NCI-H146 (cell line): ENCODE measurements at places on chromosomes 12 and 14.

DNA sequence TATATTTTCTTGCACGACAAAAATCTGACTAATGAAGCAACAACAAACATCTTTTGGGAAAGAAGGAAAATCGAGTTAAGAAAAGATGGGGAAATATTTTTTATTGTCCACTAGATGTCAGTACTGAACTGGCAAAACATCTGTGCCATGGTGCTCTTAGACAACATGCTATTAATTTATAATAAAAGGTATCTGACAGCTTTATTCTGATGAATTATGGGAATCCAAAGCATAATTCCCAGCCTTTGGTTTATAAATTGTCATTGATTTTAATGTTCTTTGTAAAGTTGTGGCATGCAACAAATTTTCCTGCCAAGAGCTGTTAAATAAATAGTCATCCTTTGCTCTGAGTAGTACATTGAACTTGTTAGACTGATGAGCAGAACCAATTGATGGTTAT, 231.2 kb downstream of the ETNK1 start:
- peak; percentile 32 for DNase-seq

- DNase-seq: no peak
These were observed 740.9 kb downstream of the GALC start for GRCh38 chr14:87252103-87252502.

GRCh38 chr12:69332815-69333358, 15.3 kb upstream of the LYZ start:
- DNase-seq: peak; percentile 30

GRCh38 chr14:33210311-33210710, 271.6 kb downstream of the NPAS3 start:
- no peak for DNase-seq

GRCh38 chr14:54771411-54772027, 131.1 kb downstream of the GCH1 start:
- no peak for DNase-seq

GRCh38 chr14:89911010-89911919, 43.3 kb downstream of the EFCAB11 start:
- no peak for DNase-seq
